ENCODE measurements at places on chromosomes 3 and 15.

DNA sequence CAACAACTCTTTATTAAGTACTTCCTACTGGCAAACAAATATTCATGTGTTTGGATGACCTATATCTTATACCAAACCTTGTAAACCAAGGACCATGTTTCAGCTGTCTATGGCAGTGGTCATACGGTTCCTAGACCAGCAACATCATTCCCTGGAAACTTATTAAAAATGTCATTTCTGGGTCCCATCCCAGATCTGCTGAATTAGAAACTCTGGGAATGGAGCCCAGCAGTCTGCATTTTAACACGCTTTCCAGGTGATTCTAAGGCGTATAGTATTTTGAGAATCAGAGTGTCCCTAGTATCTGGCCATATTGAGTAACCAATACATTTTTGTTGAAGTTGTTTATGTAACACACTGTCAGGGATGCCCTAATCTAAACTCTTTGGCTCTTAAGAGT lies 363.4 kb upstream of the LRRC3B start:
- peak; percentile 18 for DNase-seq

- no peak for DNase-seq
Measured at GRCh38 chr15:99324082-99324620, 72.9 kb downstream of the LRRC28 start.

GRCh38 chr3:94043285-94043684 lies 14.9 kb upstream of the STX19 start:
- no peak for DNase-seq

DNA sequence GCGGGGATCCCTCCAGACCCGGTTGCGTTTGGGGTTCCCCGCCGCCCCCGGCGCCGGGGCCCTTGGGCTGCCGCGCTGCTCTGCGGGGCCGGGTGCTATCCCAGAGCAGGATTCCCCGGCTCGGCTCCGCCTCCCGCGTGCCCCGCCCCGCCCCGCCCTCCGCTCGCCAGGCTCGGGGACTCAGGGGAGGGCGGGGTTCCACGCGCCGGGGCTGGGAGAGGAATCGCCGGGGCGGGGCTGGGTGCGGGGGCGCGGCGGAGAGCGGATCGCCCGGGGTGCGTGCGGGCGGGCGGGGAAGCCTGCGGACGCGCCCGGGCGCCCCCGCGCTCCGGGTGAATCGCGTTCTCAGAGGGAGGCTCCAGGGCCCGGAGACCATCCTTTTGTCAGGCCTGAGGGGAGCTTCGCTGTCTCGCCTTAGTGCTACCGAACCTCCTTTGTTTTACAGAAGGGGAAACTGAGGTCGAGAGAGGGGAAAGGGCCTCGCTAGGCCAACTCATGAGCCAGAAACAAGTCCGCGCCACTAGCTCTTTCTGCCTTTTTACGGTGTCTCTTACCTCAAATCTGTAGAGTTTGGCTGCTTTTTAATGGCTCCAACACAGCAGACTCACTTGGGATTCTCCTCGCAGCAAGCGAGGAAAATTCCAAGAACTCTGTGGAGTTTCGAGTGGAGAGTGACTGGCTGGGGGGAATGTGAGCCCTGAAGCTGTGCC lies at the start of gene TMEM158:
Gene TMEM158, minus strand, starts transcription at position 82 of the 710 bp plus-strand sequence. CDS start 260 bp downstream, outside the sequence.
- DNase-seq = no peak

GRCh38 chr3:155852341-155852740 lies 1.9 kb downstream of the SLC33A1 start:
- no peak for DNase-seq

DNA sequence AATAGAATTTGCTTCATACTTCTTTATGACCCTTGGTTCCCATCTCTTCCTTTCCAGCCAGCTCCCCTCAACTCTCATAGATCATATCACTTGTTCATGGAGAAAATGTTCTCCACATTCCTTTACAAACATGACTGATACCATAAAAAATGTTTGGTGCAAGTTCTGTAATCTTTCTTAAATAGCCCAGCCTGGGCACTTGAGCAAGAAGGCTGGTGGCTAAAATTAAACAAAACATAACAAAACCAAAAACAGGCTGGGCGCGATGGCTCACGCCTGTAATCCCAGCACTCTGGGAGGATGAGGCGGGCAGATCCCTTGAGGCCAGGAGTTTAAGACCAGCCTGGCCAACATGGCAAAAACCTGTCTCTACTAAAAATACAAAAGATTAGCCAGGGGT lies 8.9 kb upstream of the POLR2M start:
- DNase-seq = no peak

DNA sequence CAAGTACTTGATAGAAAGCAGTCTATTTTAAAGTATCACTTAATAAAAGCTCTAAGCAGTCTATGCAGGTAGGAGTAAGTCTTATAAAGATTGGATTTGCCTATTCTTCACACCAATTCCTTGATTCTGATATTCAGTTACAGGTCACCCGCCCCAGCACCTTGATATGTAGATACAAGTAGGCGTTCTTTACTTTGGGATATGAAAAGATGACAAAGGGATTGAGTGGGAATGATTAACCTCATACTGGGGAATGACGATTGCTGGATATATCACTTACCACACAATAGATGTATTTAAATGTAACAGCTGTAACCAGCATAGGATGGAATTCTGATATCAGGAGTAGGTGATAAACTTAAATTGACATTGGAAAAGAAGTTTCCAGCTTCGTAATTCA lies 47.1 kb downstream of the HHLA2 start:
- DNase-seq = no peak

- no peak for DNase-seq
Measured at GRCh38 chr15:90294601-90295269, 29.3 kb downstream of the NGRN start.

- DNase-seq = no peak
Measured at GRCh38 chr3:180179562-180179961, 142.8 kb upstream of the PEX5L start.

- DNase-seq = no peak
Measured at GRCh38 chr15:80523746-80524145, 119.6 kb downstream of the ARNT2 start.

- no peak for DNase-seq
Measured at GRCh38 chr15:42409011-42409410, 49.7 kb downstream of the CAPN3 start.

DNA sequence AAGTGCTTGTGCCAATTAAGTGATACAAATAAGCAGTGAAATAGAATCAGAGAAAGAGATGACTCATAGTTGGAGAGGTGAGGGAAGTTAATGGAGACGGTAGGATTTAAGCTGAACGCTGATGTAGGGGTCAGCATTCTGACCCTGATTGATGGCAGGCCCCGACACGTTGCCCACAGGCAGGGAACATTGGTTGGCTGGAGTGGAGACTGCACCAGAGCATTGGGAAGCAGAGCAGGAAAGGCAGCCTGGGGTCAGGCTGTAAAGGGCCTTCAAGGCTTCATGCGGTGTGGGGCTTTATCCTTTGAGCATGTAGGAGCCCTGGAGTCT lies 68.6 kb downstream of the DCUN1D1 start:
- no peak for DNase-seq

GRCh38 chr15:55528812-55529211 lies 20.8 kb upstream of the DNAAF4 start:
- DNase-seq = no peak

DNA sequence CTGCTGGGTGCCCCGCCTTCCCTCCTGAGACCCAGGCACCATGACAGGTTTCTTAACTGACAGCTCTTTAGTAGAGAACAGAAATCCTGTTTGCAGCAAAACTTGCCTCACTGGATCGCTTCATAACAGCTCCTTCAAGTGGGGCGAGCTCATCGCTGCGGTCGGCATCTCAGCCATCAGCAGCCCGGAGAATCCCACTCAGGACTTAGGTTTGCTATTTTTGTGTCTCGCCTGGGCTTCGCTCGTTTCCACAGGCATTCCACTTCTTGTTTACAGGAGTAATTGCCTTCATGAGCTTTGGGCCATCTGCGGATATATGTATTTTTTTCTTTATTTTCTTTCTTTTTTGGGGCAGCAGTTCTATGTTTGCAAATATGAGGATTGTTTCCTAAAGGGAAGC lies 15.7 kb downstream of the KLF13 start:
- DNase-seq = no peak

DNA sequence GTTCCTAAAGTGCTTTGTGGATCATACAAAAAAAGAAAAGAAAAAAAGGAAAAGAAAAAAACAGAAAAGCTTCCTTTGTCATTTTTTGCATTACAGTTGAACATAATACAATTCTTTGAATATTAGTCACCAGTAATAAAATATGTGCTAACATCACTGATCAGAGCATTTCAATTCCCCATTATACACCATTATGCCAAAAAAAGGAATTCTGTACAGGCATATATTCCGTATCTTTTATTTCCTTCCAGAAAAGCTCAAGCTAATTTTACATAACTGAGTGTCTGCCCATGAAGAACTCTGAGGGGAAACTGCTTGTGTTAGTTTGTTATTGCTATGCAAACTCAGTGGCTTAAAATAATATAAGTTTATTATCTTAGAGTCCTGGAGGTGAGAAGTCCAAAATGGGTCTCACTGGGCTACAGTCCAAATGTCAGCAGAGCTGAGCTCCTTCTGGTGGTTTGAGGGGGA lies 377.9 kb downstream of the GAP43 start:
- no peak for DNase-seq

GRCh38 chr15:62262305-62262941 lies 97.3 kb upstream of the C2CD4B start:
- no peak for DNase-seq

DNA sequence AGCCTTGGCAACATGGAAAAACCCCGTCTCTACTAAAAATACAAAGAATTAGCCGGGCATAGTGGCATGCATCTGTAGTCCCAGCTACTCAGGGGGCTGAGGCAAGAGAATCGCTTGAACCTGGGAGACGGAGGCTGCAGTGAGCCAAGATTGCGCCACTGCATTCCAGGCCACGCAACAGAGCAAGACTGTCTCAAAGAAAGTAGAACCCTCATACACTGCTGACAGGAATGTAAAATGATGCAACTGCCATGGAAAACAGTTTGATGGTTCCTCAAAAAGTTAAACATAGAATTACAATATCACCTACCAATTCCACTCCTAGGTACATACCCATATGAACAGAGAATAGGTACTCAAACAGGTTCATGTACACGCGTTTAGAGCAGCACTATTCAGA lies 158.9 kb downstream of the TBC1D5 start:
- DNase-seq = no peak

GRCh38 chr15:24760066-24760465 lies 84.5 kb downstream of the NPAP1 start:
- DNase-seq = no peak

DNA sequence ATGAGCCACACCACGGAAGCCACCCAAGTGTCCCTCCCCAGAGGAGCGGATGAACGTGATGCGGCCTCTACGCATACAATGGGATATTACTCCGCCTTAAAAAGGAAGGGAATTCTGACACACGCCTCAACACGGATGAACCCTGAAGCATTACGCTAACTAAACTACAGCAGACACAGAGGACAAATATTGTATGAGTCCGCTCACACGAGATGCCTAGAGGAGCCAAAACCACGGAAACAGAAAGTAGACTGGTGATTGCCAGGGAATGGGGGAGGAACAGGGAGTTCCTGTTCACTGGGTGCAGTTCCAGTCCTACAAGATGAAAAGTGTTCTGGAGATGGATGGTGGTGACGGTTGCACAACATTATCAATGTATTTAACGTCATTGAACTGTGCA lies 32.7 kb downstream of the SRGAP3 start:
- DNase-seq = no peak

DNA sequence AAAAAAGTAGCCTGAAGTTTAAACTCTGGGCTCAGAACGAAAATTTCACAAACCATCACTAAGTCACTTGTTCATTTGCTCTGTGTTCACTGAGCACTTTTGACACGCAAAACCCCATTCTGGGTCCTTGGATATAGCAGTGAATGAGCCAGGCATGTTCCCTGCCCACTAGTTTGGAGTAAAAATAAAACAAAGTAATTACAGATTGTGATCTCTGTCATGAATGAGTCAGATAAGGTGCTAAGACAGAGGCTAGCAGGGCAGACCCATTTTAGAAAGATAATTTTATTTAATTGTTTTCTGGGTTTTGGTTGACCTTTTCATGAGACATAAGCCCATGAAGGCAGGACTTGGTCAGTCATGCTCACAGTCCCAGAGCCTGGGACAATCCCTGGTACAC lies 84.1 kb upstream of the ARHGEF3 start:
- DNase-seq = no peak

GRCh38 chr3:14876921-14877333 lies 58.2 kb downstream of the FGD5 start:
- DNase-seq = no peak

DNA sequence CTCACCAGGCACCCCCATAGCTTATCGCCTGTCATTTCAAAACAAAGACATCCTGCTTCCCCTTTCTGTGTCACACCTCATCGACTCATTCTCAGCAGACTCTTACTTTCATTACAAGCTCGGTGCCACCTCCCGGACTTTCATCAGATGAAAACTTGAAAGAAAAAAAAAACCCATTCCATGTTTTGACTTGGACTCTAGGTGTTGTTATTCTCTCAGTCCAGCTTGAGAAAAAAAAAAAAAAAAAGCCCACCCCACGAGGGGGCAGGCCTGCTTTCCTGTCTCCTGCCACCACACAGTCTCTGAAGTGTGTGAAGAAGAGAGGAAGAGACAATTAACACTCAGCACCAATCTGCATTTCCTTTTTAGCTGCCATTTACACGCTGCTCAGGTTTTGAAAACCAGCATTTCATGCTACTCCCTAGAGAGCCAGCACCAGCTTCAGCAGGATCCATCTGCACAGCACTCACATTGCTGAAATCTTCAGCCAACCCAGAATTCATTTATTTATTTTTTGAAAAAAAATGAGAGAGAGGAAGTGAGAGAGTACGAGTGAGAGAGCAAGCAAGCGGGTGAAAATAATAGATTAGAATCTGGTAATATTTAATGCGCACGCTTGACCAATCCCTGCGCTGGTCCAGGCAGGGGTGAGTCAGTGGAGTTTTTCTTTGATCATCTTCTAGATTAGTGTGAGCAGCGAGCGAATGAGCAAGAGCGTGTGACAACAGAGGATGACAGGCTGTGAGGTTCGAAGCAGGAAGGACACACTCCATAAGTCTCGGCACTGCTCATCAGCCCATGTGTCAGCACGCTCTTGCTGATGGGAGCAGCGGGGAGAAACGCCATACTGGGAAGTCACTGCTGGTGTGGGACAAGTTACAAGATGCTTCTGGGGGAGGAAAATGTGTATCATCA lies 23.5 kb downstream of the ZNF80 start:
- no peak for DNase-seq

DNA sequence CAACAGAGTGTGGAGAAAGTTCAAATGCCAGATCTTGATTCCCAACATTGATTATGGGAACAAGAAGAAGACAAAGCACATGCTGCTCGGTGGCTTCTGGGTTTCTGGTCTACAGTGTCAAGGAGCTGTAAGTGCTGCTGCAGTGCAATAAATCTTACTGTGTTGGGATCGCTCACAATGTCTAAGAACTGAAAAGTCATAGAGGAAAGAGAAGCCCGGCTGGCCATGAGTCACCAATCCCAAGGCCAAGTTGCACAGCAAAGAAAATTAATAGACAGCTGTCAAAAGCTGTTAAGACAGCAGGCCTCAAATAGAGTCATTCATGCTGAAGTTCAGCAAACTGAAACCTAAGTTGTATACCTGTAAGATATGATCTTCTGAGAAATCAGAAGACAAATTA lies 33.2 kb upstream of the SPPL2A start:
- no peak for DNase-seq

GRCh38 chr3:188348435-188349244 lies 194.7 kb downstream of the LPP start:
- DNase-seq = no peak
